Fibroblast of skin of right quadriceps (primary cell): ENCODE measurements at places on chromosomes 13 and 19.

DNA sequence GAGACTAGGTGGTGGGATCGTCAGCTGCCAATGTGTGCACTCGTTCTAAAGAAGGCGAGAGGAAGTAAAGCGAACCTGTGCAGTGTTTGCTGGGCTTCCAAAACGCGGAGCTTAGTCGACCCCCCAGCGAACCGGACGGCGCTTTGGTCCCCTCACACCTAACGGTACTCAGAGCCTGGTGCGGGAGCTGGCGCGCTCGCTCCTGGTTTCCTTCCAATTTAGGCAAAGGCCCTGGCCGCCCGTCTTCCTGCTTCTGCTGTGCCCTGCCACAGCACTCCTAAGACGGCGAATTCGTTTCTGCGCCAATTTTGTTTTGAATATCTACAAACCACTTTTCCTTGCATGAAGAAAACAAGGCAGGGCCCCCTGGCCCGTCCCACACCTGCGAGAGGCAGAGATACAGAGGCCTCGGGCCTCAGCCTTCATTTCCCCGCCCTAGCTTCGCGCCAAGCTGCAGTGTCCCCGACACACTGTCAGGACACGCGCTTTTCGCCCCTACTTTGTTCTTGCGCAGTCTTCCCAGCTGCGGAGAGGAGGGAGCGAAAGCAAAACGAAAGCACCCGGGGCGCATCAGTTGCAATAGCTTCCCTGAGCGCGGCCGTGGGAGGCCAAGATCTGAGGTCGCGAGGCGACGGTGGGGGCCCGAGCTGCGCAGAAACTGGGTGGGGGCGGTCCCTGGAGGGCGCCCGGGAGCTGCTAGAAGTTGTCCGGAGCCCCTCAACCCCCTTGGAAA, 111.9 kb downstream of the KCNRG start:
- DNase-seq, result peak; percentile 49

DNA sequence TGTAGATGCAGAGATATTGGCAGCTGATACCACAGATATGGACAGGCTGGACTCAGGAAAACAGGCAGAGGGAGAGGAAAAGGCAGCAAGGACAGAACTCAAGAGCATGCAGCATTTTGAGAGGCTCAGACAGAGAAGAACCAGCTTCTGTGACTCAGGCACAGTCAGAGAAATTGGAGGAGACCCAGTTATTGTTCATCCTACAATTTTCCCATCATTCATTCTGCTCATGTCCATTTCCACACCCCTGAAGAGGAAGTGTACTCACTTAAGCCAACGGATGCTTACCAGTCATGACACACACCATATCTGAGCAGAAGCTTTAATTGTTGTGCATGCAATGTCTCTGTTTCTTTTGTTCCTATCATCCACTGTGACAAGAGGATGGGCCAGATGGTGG, 359.8 kb upstream of the HTR2A start:
- peak; percentile 77 for DNase-seq

GRCh38 chr13:31761951-31762350, 22.6 kb downstream of the RXFP2 start:
- DNase-seq, result peak; percentile 53

DNA sequence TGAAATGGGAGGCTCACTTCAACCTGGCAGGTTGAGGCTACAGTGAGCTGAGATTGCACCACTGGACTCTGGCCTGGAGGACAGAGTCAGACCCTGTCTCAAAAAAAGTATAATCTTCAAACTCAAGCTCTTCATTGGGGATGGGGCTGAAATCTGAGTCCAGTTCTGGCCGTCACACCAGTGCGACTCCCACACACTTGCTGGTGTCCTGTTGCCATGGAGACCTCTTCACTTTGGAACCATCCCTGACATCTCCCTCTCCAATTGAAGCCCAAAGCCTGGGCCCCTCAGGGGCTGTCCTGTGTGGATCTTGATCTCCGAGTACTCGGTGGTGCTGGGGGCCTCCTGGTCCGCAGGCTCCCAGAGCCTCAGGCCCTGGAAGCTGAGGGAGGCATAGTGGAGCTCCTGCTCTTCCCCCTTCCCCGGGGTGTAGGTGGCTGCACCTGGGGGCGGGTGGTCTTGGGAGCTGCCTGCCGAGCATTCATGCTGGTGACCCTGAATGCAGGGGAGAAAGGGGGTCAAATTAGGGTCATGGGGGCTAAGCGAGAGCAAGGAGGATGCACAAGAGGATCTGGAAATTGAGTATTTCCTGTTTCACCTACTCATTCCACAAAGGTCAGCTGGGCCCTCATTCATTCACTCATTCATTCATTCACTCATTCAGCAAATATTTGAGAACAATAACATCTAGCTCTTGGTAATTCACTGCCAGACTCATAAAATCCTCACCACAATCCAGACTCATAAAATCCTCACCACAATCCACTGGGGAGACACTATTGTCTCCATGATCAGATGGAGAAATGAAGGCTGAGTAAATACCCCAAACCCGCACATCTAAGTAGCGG, 11.0 kb downstream of the SIGLEC11 start:
- no peak for DNase-seq
